ENCODE measurements at places on chromosomes 2 and 18.

GRCh38 chr2:190596993-190597392, 51.9 kb upstream of the NAB1 start:
- no peak for DNase-seq

GRCh38 chr2:224084266-224084892, 45.3 kb upstream of the SERPINE2 start:
- no peak for DNase-seq

DNA sequence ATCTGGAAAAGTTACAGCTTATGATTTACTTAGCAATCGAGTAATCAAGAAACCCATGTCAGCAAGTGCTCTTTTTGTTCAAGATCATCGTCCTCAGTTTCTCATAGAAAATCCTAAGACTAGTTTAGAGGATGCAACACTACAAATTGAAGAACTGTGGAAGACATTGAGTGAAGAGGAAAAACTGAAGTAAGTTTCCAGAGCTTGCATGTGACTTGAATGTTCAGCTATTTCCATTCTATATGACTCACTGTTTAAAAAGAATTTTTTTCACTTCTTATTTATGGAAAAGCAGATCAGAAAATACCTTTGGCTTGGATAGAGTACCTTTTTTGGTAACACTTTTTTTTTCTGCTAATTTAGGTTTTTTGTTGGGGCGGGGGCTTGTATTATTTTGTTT, 70.7 kb downstream of the PMS1 start:
- DNase-seq, result no peak

DNA sequence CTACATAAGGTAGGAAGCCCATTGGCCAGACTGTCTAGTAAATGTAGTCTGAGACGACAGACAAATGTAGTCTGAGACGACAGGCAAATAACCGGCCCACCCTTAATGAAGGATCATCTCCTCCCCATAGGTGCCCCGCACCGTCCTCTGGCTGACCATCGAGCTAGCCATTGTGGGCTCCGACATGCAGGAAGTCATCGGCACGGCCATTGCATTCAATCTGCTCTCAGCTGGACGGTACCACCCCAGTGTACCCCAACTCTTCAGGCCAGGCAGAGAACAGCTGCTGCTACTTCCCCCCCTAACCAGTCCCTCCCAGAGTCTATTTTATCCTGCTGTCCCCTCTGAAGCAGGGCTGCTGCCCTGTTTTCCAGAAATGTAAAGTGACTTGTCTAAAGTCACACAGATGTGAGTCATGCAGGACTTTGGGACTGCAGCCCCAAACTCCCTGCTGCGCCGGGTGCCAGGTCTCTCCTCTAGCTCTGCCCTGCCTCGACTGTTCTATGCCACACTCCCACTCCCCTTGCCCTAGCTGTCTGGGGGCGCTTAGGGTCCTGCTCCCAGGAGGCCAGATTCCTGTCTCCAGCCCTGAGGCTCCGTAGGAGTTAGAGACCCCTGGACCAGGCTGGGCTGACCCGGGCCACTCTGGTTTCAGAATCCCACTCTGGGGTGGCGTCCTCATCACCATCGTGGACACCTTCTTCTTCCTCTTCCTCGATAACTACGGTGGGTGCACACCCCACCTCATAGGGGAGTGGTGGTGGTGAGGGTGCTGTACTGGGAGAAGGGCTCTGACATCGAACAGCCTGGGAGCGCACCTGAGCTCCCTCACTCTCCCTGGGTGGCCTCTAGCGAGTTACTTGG, 4.7 kb downstream of the SLC11A1 start:
- DNase-seq, result no peak

DNA sequence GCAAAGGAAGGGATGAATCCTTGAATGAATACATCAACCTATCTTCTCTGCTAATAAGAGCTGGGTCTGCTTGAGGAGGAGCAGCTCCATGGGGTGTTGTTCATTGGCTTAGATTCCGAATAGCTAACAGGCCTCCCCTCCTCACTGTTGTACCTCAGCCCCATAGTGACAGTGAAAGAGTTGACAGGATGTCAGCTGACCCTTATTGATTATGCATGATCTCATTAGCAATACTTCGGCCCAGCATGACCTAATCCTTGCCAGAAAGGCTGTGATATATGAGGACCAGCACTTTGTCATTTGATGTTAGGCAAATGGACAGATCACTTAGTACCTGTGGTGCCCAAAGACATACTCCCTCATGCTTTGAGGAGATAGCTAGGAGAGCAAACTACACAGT, 1333.7 kb upstream of the CELF4 start:
- DNase-seq, result no peak

DNA sequence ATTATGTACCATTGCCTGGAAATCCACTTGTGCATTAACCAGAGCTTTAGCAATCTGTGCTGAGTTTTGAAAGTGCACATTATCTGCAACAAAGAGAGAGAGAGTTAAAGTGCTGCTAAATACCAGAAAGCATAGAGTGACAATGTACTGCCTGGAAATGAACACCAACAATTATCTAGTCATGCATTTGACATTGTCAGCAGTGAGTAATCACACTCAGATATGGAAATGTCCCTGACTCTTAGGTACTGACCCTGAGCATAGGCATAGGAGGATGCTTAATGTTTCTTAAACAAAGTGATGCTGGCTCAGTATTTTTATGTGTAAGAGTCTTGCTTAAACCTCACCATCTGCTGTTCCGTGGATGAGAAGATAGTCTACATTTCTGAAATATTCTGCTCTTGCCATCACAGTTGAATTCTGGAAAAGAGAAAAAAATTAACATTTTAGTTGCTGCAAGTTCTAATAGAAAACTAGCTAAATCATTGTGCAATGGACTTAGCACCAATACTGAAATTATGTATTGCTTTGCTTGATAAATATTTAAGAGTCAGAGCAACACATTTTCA, 20.8 kb upstream of the GCG start:
- no peak for DNase-seq

DNA sequence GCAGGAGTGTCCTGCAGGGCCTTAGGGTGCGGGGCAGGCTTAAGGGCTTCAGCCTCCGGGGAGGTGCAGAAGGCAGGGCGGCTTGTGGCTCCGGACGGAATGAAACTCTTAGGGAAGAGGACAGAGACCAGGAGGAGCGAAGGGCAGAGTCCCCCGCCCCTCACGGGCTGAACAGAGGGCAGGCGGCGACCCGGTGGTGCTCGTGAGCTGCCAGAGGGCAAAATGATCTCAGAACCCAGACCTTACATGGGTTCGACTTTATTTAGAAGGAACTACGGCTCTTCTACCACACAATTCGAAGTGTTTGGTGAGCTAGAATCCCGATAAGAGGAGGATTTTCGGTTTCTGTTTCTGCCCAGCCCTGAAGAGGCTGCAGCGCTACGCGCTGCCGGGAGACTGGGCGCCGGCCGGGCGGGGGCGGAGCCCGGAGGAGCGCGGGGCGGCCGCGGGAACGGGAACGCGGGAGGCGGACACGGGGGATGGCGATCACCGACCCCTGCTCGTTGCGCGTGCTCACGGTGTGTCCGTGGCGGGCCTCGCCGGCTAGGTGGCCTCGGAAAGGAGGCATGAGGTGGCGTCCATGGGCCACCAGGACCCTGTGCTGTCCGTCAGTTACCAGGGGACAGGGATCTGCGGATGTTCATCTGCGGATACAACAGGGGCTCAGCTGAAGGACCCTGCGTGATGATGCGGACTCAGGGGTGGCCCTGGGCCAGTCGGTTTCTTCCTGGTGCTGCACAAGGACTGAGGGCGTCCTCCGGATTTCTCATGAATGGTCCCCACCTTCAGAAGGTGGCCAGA, 4.2 kb upstream of the SP100 start:
- peak; percentile 63 for DNase-seq

DNA sequence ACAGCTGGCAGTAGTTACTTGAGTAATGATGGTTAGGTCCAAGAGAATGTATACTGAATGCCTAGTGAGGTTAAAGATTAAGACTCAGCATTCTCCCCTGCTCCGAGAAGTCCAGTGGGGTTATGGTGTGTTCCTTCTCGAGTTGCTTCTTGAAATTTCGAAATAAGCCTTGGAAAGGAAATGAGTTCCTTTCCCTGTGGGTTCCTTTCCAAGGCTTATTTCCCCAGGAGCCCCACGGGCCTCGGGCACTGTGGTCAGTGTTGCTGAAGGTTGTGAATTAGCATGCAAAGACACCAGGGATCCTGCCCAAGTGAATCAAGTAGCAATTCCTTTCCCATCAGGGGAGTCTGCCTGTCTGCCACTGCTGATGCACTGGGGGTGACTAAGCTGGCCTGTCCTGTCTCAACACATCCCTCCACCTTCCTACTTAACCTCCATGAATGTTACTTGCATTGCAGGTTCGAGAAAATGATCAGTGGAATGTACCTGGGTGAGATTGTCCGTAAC, 53.6 kb downstream of the HK2 start:
- no peak for DNase-seq

All from HuH-7 (cell line).